ENCODE measurements at places on chromosomes 3 and 15.

DNA sequence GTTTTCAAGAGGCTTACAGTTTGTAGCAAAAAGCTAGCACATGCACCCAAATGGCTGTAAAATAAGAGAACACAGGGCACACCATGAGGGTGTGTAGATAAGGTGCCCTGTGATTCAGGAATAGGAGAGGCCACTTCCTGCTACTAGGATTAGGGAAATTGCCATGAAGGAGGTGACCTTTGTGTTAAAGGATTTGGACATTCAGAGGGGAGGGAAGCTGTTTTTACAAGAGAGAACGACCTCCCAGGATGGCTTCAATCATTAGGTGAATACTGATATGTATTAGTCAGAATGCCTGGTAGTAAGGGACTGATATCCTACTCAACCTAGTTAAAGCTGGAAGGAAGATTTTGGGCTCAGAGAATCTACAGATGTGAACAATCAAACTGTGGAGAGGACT lies 35.7 kb upstream of the ABHD17C start:
- DNase-seq, result no peak

GRCh38 chr3:182668541-182668940 lies 124.8 kb upstream of the ATP11B start:
- DNase-seq, result no peak

GRCh38 chr3:9901967-9902366 lies 681 bp upstream of the IL17RE start:
- peak; percentile 37 for DNase-seq

DNA sequence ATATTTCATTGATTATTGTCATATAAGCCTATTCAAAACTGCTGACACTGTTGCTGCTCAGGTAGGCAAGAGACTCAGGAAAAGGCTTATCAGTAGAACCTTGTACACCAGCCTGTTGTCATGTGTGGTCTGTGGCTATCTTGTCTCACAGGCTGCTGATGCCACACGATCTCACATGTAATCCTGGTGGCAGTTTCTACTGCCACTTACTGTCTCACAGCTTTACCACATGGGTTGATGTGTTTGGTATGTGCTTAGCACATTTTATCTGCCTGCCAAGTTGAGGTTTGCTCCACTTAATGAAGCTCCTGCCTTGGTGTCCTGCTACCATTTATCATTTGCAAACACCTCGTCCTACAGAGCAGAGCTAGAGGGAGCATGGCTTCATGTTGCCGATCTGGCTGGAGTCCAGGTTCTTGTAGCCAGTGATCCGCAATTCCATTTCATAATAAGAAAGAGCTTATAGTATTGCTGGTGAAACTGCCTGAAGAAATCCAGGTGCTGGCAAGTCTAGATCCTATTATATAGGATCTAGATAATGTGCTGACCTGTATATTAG lies 637.9 kb downstream of the NLGN1 start:
- no peak for DNase-seq

DNA sequence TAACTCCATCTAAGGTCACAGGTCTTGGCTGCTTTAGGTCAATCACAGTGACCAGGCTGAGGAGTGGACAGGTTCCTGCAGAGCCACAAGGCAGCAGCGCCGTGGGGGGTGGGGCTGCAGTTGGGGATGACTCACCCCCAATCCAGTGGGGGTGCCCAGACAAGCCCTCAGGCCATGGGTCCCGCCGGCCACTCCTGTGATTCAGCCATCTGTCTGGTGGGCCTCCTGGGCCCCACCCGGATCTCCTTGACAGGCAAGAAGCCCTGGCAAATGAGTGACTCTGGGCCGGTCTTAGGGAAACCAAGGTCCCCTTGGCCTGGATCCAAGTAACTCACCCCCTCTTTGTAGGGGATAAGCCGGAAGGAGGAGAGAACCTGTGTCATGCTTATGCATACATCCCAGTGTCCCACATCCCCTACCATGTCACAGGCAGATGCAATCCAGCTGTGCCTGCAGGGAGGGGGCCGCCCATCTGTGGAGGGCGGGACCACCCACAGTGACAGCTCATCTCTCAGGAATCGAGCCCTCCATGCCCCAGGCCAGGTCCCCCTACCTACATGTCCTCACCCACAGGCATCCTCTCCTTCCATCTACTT lies 495 bp upstream of the COL7A1 start:
- DNase-seq, result no peak

DNA sequence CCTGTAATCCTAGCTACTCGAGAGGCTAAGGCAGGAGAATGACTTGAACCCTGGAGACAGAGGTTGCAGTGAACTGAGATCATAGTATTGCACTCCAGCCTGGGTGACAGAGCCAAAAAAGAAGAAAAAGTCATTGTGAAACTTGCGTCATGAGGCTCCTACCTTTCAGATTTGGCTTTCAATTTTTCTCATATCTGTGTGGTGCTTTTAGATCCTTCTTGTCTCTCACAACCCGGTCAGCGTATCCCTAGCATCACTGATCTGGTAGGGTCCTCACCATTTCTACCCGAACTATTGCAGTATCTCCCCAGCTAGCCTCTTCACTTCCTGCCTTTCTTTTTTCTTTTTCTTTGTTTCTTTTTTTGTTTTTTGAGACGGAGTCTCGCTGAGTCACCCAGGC lies 21.6 kb upstream of the GCNT3 start:
- DNase-seq, result no peak

DNA sequence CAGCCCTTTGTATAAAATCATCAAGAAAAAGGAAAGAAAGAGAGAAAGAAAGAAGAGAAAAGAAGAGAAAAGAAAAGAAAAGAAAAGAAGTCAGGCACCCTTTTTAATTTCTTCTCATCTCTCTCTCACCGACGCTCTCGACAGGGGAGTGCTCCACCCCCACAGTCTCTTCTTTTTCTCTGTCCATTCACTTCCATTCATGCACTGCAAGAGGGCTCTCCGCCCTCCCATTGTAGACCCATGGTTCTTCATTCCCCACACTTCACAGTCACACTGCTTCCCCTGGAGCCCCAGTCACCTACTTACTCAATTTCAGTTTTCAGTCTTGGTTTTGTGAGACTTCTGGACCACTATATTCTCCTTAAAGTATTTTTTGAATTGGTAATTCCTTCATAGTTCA lies 254.7 kb downstream of the SOX2 start:
- no peak for DNase-seq

DNA sequence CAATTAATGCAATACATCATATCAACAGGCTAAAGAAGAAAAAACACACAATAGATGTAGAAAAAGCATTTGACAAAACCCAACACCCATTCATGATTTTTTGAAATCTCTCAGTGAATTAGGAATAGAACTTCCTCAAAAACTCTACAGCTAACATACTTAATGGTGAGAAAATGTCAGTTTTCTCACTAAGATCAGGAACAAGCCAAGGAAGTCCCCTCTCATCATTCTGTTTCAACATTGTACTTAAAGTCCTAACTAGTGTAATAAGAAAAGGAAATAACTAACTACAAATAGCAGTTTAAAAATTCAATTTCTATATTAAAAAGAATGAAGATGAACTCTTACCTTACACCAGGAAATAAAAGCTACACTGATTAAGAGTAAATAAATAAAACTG lies 77.8 kb downstream of the DCLK3 start:
- no peak for DNase-seq

GRCh38 chr15:78921940-78922339 lies 22.9 kb downstream of the CTSH start:
- no peak for DNase-seq

DNA sequence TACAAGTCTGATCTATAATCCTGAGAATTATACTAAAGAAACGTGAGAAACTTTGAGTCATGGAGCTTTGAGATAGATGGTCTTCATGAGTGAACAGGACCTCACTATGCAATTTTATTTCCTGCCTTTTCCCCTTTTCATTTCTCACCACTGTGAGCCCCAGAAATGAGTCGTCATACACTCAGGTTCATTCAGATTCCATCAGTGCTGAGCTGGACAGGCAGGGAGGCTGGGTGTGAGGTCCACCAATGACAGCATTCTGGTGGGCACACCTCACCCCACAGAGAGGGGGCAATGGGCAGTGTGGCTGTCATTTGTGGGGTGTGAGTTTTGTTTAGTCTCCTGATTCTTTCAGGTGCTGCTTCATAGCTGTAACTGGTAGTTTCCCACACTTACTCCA lies 16.9 kb downstream of the TIGIT start:
- no peak for DNase-seq

GRCh38 chr3:71069797-71070196 lies 513.7 kb downstream of the FOXP1 start:
- DNase-seq, result peak; percentile 62

GRCh38 chr3:42983927-42984326 lies 4.8 kb downstream of the GASK1A start:
- no peak for DNase-seq

Data from central memory CD4-positive, alpha-beta T cell (primary cell).